Hypothalamus (tissue), 51 donors: ENCODE measurements at places on chromosomes 7 and 10.

GRCh38 chr10:1230592-1231275, 174.5 kb downstream of the WDR37 start:
- no peak for DNase-seq

- DNase-seq: no peak
Observed at GRCh38 chr7:27172823-27173510, 1.2 kb downstream of the HOXA10 start.

GRCh38 chr10:119478111-119478802, 64.3 kb downstream of the RGS10 start:
- no peak for DNase-seq

- no peak for DNase-seq
Observed at GRCh38 chr10:77810446-77811335, 115.9 kb downstream of the DLG5 start.

DNA sequence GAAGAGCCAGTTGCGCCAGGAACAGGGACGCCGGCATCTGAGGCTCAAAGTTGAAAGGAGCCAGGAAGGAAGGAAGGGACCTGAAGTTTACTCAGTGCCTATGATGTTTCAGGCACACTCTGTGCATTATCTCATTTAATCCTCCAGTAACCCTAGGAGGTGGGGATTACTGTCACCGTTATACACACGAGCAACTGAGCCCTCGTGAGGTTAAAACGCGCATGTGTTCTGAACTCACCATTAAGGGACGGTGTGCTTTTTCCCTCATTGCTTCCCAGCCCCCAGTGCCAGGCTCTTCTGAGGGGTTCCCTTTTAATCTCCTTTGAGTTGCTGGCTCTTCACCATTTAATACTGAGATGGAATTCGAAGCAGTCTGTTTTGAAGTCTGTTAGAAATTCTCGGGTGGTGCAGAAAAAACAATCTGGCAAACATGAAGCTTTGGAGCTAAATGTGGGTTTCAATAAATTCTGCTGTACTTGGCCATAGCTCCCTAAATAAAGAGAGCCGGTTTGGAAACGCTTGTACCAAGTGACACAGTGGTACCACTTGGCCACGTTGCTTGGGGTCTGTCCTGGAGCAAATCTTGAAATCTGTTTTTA, 102.2 kb downstream of the TAX1BP1 start:
- no peak for DNase-seq

GRCh38 chr10:35394411-35394851, 58.1 kb downstream of the CCNY start:
- no peak for DNase-seq

DNA sequence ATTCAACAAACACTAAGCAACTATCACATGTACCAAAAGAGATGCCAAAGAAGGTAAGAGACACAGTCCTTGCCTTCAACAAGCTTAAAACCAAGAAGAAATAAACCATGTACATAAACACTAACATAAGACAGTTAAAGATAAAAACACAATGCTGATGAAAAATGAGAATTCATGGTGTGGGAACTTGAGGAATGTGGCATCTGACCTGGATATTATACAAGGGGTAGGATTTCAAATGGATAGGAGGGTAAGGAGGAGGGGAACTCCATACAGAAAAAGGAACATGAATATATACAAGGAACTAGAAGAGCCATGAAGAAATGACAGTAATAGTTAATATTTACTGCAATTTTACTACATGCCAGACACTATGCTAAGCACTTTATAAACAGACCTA, 11.0 kb downstream of the HIBADH start:
- no peak for DNase-seq

DNA sequence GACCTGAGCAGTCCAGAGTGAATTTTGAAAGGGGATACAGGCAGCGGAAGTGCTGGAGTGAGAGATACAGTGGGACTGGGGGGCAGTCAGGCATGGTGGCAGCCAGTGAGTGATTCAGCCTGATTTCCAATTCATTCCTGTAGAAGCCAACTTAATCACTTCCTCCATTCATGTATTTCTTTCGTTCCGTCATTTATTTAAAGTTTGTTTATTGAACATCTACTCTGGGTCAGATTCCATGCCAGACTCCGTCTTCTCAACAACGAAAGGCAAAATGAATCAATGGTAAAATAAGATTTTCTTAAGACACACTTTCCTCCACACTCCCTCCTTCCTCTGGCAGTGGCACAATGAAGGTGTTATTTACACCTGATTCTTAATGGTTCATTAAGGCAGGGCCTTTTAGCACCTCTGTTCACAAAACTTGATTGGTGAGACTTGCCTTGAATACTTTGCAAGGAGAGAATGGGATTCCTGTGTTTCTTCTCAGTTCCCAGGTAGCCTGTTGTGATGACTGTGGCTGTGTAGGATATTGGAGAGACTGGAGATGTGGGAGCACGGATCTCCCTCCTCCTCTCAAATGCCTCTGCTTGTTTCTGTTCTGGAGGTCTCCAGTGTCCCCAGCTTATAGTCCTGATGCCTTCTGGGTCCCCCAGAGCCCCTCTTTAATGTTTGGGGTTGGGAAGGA, 27.9 kb downstream of the ADCYAP1R1 start:
- no peak for DNase-seq

- no peak for DNase-seq
Observed at GRCh38 chr10:112332509-112333228, 41.2 kb upstream of the ACSL5 start.

- no peak for DNase-seq
Observed at GRCh38 chr7:38660427-38661099, 29.4 kb upstream of the AMPH start.

DNA sequence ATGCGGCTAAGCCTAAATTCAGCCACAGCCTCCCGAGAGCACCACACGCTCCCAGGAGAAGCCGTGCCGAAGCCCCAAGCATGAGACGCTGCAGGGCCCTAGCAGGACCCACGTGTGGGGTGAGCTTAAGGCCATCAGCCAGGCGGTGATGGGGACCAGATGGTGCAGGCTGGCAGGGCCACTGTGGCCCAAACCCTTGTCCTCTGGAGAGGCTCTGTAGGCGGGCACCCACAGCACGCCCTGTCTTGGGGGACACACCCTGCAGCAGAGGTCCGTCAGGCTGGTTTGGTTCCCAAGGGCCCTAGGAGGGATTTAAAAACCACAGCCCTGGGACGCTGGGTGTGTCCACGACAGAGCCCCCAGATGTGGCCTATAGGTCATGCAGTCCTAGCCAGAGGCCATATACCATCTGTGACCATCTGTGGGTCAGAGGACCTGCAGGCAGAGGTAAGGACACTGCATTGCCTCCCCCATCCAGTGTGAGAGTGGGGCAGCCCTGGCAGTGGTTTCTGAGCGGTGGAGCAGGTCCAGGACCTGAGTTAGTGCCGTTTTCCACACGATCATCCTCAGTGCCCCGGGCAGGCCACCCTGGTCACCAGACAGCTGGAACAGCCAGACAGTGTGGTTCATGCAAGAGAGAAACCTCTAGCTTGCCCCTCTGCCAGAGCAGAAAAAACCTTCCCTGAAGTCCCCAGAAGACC, 39.6 kb upstream of the INPP5A start:
- DNase-seq: no peak

DNA sequence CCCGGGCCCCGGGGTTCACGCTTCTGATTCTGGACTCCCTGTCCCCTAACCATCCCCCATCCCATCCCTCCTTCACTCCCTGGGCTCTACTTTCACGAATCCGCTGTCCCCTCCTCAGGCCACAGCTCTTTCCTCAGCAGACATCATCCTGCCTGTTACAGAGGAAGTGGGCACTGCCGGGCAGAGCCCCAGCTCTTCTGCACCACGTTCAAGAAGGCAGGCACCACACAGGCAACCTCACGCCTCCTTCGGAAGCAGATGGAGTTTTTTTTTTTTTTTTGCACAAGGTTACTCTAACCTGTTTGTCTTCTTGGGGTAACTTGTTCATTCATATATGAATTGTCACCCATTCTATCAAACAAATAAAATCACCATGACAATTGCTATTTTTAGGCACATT, 17.9 kb upstream of the ZNF32 start:
- DNase-seq: no peak

- DNase-seq: no peak
Observed at GRCh38 chr10:61780732-61781131, 118.0 kb downstream of the CABCOCO1 start.

DNA sequence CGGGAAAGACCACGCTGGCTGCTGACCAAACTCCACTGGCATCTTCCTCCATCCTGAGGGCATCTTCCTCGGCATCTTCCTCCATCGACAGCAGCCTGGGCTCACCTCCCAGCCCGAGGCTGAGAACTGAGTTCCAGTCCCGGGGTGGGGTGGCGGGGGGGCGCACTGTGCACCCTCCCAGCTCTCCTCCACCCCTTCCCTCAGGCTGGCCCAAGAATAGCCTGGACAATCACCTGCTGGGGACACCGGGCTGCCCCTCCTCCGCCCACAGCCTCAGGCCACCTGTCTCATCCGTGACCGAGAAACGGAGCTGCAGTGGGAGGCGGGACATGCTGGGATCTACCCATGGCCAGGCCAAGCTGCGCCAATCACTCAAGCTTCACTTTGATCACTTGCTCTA, 37.2 kb downstream of the DIP2C start:
- DNase-seq: no peak

- DNase-seq: no peak
Observed at GRCh38 chr7:114937446-114937845, 15.6 kb downstream of the MDFIC start.
